Stimulated activated CD4-positive, alpha-beta T cell treated with anti-CD3 and anti-CD28 coated beads, TNF-alpha, amount 100 ng/mL, for 4 hours (primary cell): ENCODE measurements at places on chromosomes 12 and 14.

DNA sequence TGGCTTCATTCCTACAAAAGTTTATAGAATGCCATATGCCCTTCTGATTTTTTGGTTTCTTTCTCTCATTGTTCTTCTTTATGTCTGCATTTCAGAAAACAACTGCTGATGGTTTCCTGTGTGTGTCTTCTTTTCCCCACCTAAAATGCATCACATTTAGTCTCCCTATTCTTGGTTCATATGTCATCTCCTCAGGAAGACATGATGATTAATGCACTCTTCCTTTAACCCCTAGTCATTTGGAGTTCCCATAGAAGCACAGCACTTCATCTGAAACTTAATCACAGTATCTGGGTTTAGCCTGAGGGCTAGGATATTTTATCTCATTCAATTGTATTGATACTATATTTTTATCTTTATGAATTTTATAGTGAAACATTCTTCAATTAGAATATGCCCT is 21.5 kb downstream of the GNPNAT1 start:
- DNase-seq = no peak

DNA sequence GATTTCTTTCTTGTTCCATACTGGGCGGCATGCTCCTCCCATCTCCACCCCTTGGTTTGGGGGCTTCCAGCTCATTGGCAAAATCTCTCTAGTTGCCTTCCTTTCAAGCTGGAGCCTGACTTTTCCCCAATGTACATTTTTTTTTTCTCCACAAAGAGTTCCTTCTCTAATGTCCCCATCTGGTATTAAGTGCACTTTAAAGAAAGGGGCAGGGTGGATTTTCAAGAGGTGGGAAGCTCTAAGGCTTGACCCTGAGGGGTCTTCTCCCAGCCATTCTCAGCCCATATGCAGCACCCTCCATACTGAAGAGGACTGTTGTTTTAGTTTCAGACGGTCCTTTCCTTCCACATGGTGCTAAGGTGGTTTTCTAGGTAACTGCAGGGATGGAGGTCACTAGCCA is 5.8 kb upstream of the PIP4K2C start:
- DNase-seq = no peak

- DNase-seq = no peak
Measured at GRCh38 chr12:103373088-103373523, 122.7 kb downstream of the C12orf42 start.

DNA sequence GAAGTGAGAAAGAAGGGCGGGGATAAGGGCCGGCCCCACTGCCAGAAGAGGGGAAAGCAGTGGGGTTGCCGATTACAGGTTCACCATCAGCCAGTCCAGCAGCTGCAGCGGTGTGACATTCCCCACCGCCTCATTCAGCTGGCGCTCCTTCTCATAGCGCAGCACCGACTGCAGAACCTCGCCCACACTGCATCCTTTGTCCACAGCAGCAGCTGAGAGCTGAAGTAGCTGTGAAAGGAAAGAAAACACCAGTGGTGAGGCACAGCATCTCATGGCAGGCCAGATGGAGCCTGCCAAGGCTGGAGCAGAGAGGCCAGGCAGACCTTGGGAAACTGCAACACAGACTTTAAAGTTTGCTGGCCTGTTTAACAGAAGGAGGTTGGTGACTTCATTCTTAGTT is 33.2 kb downstream of the AKAP3 start:
- DNase-seq = no peak
